ENCODE measurements at places on chromosomes 1 and 21.

GRCh38 chr1:61399199-61399598 is 316.8 kb downstream of the NFIA start:
- DNase-seq = no peak

GRCh38 chr1:37034121-37035013 is at the start of gene GRIK3:
GRIK3 (minus strand) TSS chr1:37034515; CDS start chr1:37034108, 407 bp downstream.
- DNase-seq = no peak

DNA sequence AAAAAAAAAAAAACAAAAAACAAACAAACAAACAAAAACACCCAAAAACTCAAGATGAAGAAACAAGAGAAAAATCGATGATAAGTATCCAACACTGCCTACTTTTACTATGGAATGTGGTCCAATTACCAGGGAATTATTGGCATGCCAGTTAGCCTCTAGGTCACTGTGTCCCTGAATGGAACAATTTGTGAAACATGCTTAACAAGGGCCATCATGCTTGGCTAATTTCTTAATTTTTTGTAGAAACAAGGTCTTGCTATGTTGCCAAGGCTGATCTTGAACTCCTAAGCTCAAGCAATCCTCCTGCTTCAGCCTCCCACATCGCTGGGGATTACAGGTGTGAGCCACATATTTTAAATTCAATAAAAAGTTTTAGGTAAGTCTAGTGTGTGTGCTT is 23.9 kb downstream of the PLPP3 start:
- DNase-seq = no peak

DNA sequence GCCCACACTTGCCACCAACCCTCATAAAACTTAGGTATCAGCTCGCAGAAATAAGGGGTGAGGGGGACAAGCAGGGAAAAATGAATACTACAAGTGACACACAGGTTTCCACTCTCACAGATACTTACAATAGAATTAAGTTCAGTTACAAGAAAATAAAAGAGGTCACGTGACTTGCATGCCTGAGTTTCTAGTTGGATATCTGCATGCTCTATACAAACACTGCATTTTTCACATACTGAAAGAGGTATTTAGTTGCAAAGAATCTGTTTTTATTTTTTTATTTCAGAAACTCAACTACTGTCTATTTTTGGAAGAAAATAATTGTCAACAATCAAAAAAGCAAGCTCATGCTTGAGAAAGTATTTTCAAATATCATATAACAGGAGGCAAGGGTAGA is 43.5 kb downstream of the DPYD start:
- no peak for DNase-seq

DNA sequence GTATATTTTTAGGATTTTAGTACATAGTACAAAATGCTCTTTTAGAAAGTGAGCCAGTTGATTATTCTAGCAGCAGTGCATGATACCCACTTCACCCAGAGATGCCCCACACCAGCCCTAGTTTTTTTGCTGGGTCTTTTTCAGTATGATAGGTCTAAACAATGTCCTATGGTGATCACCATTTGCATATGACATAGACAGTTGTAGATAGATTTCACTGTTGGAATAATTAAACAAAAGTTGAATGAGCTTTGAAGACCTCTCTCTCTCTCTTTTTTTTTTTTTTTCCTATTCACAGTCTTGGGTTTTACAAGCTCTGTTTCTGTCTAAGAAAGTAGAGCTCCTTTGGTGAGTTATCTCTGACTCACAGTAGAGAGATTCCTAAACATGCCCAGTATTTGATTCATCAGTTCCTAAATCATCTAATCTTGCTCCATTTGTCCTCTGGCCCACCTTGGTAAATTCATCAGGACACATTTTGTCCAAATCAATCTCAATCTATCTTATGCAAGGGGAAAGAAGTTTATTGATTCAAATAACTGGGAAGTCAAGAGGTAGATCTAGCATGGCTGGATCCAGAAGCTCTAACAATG is 44.7 kb upstream of the VAV3 start:
- peak; percentile 24 for DNase-seq

- DNase-seq = no peak
Observed at GRCh38 chr1:211335522-211336157, 9.0 kb downstream of the TRAF5 start.

DNA sequence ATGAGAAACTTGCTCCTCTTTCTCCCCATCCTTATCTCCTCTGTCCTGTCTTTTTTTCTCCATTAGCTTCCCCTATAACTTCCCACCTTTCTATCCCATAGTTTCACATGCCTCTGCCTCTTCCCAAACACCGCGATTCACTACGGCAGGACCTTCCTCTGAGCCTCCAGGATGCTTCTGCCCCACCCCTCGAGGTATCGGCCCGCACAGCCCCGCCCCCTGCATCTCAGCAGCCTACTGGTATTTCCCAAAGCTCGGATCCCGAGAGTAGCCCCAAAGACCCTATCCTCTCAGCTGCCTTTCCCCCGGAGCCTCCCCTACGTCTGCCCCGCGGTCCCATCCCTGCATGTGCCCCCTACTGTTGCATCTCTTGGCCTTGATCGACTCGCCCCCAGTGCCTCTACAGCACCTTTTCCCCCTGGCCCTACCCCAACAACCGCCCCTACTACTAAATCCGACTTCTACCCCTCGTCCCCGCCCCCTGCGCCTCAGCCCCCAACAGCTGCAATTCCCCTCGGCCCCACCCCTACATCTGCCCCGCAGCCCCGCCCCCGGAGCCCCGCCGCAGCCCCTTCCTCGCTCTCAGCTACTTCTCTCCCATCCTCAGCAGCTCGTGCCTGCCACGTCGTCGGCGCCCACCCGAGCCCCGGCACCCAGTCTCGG is 512 bp downstream of the PIAS3 start:
- peak; percentile 76 for DNase-seq

- no peak for DNase-seq
Observed at GRCh38 chr1:212290608-212291007, 5.4 kb downstream of the PPP2R5A start.

GRCh38 chr1:101738475-101738874 is 258.3 kb downstream of the OLFM3 start:
- peak; percentile 48 for DNase-seq

DNA sequence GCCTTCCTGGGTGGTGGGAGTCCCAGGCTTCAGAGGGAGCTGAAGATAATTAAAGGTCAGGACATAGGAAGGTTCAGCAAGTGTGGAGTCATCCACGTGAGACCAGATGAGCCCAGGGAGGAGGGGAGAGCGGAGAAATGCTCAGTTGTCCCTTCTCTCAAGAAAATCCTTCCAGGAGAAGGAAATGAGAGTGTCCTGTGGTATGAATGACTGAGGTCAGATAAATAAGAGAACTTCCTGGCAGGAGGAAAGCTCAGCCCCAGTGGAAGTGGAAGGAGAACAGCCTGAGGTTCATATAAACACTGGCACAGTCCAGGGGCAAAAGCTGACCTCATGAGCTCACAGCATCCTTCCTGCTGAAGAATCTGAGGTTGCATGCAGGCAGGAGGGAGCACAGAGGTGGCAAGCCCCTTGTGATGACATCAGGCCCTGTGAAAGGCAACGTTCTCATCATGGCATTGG is 97.6 kb downstream of the NAV1 start:
- DNase-seq = peak; percentile 49

DNA sequence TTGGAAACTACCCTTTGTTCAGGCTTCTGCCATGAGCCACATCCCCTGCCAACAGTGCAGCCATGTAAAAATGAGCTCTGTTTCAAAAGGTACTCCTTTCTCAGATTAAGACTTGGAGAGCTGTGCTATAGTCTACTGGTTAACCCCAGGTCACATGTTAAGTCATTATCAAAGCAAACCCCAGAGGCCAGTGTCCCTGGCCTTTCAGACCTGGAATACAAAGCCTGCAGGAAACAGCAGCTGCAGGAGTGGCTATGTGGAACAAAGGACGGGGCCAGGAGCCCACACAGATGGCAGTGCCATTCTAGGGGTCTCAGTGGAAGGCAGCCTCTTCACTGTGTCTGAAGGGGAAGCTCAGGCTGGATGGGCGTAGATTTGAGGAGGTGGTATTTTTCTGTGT is 6.7 kb downstream of the ZNF496 start:
- DNase-seq = no peak

GRCh38 chr1:116382321-116382720 is 9.3 kb downstream of the ATP1A1 start:
- no peak for DNase-seq

GRCh38 chr1:25566730-25567341 is 23.4 kb downstream of the LDLRAP1 start:
- peak; percentile 50 for DNase-seq

DNA sequence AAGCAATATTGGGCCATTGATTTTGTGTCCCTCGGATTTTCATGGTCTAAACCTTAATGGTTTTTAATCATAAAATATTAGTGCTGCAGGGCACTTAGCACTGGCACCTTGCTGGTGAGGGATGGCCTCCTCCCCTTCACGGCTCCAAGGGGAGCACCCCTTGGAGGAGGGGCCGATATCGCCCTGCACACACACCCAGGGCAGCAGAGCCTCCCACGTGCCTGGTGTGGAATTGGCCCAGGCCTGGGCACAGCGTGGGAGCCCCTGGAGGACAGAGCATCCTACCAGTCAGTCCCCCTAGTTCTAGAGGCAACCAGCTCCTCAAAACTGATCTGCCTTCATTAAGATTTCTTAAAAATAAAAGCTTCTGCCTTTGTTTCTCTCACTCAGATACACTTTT is 90.7 kb upstream of the CSF3R start:
- DNase-seq = no peak

DNA sequence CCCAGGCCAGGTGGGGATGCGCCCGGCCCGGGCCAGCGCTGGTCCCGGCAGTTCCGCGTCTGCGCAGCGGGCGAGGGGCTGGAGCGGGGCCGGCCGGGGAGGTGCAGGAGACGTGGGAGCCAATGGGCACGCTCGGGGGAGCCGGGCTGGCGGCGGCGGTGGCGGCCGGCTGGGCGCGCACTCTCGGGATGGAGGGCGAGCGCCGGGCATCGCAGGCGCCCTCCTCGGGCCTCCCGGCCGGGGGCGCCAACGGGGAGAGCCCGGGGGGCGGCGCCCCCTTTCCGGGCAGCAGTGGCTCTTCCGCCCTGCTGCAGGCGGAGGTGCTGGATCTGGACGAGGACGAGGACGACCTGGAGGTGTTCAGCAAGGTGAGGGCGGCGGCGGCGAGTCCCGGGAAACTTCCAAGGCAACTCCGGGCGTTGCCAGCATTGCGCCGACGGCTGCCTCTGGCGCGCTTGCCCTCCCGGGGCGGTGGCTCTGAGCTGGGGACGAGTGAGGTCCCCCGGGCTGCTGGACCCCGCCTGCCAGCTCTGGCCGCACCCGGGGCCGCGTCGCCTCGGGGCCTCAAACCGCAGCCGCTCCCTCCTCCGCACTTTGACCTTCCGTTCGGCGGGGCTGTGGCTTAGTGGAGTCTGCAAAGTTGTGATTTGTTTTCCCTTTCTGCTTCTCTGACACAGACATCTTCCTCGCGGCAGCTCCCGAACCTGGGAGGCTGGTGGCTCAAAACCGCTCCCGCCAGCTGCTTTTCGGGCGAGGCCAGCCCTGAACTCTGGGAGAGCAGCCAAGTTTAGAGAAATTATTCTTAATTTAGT is at the start of gene SNX7:
Gene SNX7 (plus strand): TSS at position 178 of the 812 bp plus-strand sequence. CDS start 11 bp downstream, at position 189.
- DNase-seq = peak; percentile 98

DNA sequence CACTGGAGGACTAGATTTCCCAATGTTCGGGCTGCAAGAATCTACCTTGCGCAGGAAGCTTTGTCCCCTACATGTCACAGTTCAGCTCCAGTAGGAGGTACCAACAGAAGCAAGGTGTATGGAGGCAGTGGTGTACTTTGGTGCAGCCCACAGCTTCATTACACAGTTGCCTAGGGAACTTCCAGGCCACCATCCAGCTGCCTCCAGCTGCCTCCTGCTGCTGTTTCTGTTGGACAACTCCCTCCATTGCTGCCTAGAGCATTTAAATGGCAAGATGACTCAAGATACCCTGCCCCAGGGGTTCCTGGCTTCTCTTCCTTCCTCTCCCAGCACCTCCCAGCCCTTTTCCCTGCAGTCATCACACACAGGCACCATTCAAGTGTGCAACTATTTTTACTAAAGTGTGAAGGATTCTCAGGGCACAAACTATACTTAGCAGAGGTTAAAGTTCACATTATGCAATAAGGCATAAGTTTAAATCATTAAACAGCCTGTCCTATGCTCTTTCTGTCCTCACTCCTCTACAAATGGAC is 39.0 kb upstream of the ATP1A1 start:
- no peak for DNase-seq

GRCh38 chr1:17109892-17110554 is 9.2 kb downstream of the PADI2 start:
- DNase-seq = no peak

GRCh38 chr1:29827237-29827750 is 591.0 kb downstream of the PTPRU start:
- DNase-seq = no peak

DNA sequence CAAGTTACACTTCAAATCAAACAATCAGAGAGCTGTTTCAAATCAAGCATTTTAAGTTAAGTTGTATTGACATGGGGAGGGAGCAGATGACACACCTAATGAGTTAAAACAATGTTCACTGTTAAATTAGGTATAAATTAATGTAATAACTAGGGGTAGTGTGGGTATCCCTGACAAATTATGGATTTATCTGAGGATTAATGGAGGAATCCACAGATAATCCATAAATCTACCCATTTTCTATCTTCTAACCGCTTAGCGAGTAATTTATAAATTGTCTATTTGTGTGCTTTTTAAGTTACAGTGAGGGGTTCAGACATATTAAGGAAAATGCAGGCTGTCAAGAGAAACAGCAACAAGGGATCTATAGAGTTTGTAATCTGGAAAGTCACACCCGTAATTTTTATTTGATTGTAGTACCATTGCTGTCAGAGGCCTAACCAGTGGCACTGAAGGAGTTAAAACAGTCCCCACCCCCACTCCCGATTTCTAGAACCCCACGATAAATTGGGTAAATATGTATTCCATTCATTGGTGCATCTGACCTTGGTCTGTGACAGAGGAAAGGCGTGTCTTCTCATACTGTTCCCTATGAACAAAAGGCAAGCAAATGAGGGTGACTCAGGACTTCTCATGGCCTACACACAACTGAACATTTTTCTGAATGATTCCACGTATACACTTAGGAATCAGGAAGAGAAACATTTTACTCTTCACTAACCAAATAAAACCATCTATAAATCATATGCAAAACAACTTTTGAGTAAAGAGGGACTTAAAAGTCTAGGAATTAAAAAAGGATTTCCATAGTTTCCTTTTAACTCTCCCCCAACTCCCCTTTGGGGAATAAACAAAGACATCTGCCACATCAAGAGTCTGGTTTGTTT is 7.4 kb downstream of the IRF2BP2 start:
- DNase-seq = peak; percentile 71

- no peak for DNase-seq
Observed at GRCh38 chr1:230971771-230972170, 6.9 kb downstream of the TTC13 start.
